ENCODE measurements at places on chromosomes 1 and 21. TPM values are rescaled to one million over a fixed set of nuclear protein-coding genes. Genes with fewer than 3 reads are reported as not detected.

The BRINP2 gene
- total RNA-seq = not detected

The SPRR2A gene
- total RNA-seq = not detected

The TNFRSF18 gene
- 6.3 TPM for total RNA-seq

The LPAR3 gene
- 0.11 TPM for total RNA-seq

- H3K36me3 ChIP-seq = peaks cover 2% of the 10 kb centered on the region
- no peak overlapping the region for H3K4me3 ChIP-seq
- no peaks in the 10 kb centered on the region for H3K27me3 ChIP-seq
- H3K4me1 ChIP-seq = no peaks in the 10 kb centered on the region
Measured at GRCh38 chr21:36422279-36423098, 37.3 kb downstream of the CHAF1B start.

DNA sequence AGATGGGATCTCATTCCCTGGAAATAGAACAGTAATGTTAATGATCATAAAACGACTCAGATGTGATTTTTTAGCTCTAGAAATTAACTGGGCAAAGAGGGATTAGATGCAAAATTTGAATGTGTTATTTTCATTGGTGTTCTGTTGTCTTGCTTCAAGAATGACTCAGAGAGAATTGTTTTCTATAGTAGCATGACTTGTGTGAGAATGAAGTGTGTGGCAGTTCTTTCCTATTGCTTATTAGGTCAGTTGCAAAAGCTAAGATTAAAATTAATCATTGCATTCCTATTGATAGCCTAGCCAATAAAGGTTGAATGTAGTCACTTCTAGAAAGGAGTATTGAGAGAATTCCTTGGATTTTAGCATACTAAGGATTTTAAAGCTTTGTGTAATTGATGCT, 22.9 kb downstream of the SPEN start:
- no peak for DNase-seq
- H3K27me3 ChIP-seq = no peaks in the 10 kb centered on the region
- H3K27ac ChIP-seq = no peak overlapping the region
- H3K4me3 ChIP-seq = no peak overlapping the region
- H3K36me3 ChIP-seq = peaks cover 6% of the 10 kb centered on the region
